ENCODE measurements at places on chromosomes 6 and 20.

GRCh38 chr6:148235446-148235845 is 107.2 kb upstream of the SASH1 start:
- DNase-seq: no peak

- DNase-seq: peak; percentile 50
These were observed 3.7 kb downstream of the OGFR start for GRCh38 chr20:62808211-62808865.

- no peak for DNase-seq
These were observed 150.2 kb downstream of the LRFN2 start for GRCh38 chr6:40436685-40437604.

DNA sequence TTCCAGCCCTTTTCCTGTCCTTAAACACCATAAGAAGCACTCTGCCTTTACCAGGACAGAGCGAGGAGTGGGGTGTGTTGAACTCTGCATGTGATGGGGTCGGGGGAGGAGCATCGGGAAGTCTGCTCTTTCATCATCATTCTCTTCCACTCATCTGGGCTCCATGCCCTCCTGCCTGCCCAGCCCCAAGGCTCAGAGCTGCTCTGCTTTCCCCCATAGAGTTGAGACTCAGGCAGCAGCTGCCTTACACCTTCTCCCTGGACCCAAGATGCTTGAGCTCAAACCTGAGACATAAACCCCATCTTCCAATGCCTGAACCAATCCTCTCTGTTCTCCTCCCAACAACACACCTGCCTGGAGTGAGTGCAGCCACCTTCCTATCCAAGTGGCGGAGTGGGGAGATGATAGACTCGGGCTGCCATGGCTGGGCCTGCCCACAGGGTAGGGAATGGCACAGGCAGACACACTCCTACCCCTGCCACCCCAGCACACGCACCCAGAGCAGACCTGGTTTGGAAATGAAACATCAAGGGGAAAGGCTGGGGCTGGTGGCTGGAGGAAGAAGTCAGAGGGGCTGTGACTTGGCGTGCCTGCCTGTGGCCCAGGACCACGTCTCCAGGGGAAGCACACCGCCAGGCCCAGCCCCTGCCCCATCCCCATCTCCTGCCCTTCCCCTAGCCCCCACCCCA is 28.4 kb downstream of the TFEB start:
- no peak for DNase-seq

DNA sequence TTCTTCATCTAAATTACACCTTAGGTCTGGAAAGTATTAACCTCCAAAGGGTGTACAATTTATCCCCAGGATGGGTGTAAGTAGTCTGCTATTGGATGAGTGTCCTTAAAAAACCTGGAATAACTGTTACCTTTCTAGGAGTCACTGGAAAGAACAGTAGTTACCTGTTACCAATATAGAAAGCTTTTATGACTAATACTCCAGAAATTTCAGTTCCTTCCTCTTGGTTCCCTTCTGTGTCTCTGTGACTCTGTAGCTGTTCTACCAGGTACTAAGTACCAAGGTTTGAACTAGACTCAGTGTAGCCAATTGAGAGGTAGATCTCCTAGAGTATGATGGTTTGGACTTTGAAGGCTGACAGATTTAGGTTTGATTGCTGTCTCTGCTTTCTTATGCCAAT is 47.0 kb upstream of the TBX18 start:
- no peak for DNase-seq

DNA sequence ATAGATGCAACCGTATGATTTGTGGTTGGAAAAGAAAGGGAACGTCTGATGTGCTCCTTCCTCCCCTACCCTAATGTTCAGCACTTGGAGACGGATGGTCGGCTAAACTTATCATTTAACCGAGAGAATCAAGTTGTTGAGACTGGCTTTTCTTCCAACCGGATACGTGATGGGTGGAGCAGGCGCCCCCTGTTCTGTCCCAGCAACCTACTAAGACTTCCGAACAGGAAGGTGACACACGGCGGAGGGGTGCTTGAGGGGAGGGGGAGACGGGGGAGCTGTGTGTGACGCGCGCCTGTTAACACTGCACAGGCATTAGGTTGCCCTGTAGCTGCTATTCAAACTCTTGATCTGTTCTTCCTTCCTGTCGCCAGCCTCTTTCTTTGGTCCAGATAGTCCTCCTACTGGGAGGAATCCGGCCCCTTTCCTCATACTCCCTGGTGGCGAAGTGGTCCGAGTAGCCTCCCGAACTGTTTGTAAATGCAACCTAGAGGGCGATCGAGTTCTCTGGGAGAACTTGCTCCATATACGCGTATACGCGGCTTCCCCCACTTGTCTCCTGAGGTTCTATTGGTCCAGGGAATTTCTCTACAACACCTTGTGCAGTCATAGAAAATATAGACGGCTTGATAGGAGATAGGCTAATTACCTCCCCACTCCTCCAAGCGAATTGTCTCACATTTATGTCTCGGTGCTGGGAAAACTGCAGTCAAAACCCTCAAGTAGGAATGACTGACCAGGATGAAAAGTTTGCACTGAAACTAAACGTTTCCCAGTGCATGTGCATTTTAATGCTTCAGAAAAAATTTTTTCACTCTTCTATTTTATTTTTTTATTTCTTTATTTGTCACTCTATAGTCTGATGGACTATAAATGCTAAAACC is 126.0 kb upstream of the SLC2A12 start:
- peak; percentile 35 for DNase-seq

DNA sequence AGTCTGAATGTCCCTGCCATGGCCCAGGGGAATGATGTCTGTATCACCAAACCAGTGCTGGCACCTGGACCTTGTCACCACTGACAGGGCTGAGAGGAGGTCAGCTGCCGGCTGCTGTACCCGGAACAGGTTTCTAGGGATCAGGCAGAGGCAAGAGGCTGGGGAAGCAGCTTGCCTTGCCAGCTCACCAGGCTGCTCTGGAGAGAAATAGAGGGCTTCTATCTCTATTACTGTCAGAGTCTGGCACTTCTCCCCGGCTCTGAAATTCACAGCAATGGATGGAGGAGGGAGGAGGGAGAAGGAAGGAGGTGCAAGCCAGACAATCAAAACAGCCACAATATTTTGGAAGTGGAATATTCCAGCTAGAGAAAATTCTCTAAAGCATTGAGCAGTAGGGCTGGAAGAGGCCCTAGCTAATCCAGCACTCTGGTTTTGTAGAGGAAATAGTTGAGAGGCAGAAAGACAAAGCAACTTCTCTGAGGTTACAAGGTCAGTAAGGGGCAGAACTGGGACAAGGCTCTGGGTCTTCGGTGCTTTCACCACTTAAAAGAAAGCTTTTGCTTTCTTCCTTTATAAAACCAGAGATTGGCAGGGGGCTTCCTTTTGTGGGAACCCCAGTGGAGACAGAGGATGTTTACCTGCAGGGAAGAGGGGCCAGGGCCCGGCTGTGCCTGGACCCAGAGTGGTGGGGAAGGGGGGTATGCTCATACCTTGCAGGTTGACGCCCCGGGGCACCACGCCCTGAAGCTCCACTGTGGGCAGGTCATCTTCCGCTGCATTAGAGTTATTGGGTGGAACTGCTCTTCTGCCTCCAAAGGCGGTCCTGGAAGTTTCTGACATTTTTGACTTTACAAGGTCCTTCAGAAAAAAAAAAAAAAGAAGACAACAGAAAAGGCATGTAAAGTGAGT is 2.4 kb downstream of the F13A1 start:
- DNase-seq: no peak

DNA sequence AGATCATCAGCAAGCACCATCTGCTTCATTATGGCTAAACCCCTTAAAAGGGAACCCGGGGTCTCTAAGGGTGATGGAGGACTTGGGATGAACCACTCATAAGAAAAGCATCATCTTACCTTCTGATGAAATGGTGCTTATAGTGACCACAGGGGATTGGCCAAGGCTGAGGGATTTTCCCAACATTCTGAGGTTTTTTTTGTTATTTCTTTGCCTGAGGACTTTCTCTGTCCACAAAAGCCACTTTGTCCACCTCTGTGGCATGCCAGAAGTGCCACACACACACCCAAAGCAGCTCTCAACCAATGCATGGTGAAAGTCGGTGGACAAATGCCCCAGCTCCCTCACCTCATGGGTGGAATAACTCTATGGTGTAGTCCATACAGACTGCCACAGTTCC is 79.3 kb upstream of the TOP1 start:
- no peak for DNase-seq

- no peak for DNase-seq
These were observed 27.8 kb downstream of the LRRC1 start for GRCh38 chr6:53822401-53823125.

- DNase-seq: no peak
These were observed 90.3 kb downstream of the OLIG3 start for GRCh38 chr6:137403855-137404254.

GRCh38 chr6:84346372-84346771 is 118.9 kb upstream of the CEP162 start:
- DNase-seq: no peak

All from GM06990 (cell line).